SK-N-MC (cell line): ENCODE measurements at places on chromosomes 16 and 17.

- no peak for DNase-seq
Measured at GRCh38 chr16:54923988-54924387, 6.7 kb upstream of the IRX5 start.

DNA sequence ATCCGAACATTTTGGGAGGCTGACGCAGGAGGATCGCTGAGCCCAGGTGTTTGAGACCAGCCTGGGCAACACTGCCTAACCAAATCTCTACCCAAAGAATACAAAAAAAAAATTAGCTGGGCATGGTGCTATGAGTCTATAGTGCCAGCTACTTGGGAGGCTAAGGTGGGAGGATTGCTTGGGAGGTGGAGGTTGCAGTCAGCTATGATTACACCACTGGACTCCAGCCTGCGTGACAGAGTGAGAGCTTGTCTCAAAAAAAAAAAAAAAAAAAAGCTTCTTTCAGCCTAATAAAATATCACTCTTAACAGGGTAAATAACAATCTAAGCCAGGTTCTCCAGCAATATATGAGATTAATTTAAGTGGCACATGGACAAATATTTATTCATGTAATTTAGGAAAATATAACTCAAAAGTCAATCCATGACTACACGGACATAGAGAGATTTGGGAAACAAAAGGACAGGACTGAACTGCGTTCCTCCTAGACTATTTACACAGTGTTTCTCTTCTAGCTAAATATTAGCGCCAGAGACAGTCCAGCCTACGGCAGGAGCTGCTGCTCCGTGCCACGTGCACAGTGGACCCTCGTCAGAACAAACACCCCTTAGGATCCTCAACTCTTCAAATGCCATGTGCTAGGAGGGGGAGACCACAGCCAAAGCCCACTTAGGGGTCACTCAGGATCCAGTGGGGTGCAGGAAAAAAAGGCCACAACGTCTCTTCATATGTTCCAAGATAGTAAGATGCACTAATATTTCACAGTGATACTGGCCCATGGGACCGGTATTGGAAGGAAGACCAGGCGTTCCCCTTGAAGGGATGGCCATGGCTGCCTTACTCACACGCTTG is 8.7 kb downstream of the USP36 start:
- DNase-seq: no peak

GRCh38 chr16:86865851-86866662 is 287.7 kb downstream of the FOXL1 start:
- DNase-seq: no peak

DNA sequence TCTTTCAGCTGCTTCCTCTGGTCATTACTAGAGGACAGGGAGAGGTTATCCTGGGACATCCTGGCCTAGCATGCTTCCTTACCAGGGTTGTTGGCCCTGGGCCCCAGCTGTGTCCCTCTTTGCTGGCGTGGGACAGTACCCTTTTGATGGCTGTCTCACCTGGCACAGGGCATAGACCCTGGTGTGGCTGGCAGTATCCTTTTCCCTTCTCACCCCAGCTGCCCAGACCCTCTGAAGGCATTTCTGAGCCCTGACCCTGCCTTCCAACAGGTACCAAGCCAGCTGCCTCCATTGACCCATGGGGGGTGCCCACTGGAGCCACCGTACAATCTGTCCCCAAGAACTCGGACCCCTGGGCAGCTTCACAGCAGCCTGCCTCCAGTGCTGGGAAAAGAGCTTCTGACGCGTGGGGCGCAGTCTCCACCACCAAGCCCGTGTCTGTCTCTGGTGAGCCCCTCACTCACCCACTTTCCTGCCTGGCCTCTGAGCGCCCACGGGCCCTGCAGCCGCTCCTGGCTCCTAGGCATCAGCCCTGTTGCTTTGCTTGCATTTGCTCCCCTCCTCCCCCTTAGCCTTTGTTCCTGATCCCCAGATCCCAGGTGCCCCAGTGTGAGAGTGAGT is 34.0 kb downstream of the B9D1 start:
- no peak for DNase-seq

GRCh38 chr16:49810831-49811230 is 45.1 kb downstream of the ZNF423 start:
- DNase-seq: no peak

DNA sequence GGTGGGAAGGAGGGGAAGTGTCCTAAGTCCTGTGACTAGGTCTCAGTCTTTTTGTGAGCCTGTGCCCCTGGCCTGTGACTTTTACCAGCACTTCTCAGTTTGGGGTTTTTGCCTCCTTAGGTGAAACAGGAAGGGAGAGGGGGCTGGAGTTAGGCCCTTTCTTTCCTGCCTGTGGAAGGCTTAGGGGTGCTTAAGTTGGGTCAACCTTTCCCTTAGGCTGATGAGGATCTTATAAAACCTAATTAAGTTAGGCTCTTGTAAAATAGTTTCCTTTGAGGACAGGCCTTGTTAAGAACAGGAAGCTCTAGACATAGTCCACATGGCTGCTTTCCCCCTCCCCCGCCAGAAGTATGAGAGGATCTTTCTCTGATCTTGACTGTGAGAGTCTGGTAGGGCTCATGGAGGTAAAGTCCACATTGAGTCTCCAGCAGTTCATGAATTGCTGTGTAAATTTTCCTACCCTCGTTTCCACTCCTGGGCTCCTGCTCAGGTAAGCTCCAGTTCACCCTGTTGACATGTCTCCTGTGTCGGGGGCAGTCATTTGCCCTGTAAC is 17.0 kb upstream of the DNASE1 start:
- peak; percentile 53 for DNase-seq

DNA sequence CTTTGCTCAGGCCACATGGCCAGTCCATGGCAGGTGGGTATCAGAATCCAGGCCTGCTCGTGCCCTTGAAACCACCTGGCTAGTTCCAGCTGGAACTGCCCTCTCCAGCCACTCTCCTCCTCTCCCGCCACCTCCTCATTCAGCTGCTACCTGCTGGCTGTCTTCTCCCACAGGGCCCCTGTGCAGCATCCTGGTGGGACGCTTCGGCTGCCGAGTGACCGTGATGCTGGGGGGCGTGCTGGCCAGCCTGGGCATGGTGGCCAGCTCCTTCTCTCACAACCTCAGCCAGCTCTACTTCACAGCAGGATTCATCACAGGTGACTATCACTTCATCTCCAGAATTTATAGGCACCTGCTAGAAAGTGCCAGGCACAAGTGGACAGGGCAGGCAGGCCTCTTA is 10.1 kb downstream of the SLC16A5 start:
- no peak for DNase-seq

GRCh38 chr17:27180322-27180721 is 113.6 kb upstream of the WSB1 start:
- DNase-seq: no peak

DNA sequence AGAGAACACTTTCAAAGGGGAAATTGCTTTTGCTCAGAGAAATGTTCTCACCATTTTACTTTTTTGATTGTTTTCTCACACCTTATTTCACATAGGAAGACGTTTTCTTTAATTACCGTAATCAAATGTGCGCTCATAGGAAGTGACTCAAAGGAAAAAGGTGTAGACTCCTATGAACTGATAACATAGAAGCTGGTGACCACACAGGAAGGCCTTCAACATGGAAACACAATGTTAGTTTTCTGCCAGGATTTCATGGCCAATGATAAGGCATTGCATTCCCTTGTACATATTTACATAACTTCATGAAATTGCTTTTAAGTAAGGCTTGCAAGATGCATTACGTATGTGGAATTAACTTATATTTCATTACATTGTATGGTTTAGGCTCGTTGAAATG is 40.9 kb upstream of the KCNJ16 start:
- no peak for DNase-seq

DNA sequence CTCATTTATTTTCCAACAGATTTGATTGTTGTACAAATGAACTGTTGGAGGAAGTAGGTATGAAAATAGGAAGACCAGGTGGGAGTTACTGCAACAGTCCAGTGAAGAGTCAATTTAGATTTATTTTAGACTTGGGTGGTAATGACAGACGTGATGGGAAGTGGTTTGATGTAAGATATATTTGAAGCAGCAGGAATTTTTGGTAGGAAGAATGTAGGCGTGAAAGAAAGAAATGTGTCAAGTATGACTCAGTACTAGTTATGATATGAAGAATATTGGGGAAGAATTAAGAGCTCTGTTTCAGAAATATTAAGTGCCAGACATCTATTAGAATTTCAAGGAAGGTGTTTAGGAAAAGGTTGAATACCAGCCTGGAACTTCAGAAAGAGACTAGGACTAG is 247.9 kb upstream of the AXIN2 start:
- no peak for DNase-seq

DNA sequence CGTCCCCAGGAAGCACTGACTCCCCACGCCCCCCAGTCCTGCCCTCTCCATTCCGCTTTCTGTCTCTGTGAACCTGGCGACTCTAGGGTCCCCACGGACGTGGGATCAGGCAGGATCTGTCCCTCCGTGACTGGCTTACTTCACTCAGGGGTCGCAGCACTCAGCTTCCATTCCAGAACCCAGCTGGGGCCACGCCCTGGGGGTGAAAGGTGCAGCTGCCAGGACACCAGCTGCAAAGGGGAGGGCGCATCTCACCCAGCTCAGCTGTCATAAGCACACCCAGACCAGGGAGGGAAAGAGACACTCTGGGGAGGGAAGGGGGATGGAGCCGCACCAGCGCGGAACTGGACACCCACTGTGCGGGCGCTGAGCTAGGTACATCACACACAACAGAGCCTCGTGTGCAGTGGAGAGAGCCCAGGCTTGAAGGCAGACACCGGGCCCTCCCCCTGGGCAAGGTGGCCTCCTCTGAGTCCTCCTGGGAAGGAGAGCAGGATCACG is 18.5 kb upstream of the HEXD start:
- no peak for DNase-seq

GRCh38 chr16:66247516-66248481 is 118.7 kb upstream of the CDH5 start:
- DNase-seq: no peak

GRCh38 chr17:61382796-61383688 is 16.6 kb upstream of the TBX2 start:
- DNase-seq: no peak

DNA sequence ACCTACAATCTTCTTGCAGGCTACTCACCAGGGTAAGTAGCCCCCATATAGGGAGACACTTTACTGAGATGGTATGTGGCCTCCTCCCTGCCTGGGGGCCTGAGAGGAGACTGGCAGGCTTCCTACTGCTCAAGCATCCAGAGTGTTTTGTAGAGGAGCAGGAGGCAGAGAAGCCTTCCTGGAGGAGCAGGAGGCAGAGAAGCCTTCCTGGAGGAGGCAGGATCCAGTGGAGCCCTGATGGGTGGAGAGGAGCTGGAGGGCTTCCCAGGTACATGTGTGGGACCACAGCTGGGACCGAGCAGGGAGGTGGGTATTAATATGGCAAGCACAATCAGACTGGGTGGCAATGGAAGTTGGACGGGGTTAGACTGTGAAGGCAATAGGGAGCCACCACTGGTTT is 2.1 kb upstream of the ADGRG5 start:
- no peak for DNase-seq

- DNase-seq: no peak
Measured at GRCh38 chr17:57285701-57286100, 29.4 kb downstream of the MSI2 start.

DNA sequence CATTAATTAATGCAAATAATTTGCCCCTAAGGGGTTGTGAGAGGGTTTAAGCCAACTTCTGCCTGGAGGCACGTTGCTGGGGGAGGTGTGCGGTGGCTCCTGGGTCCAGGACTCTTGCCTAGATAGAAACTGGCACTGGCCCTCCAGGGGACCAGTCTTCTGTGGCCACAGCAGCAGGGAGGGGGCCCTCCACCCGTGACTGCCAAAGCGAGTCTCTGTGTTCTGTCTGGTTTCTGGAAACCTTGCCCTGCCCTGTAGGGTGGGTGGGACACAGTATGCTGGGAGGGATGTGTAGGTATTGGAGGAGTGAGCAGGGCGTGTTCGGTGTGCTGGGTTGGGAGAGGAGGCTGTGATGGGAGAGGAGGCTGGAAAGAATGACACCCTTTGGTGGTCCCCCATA is 78.8 kb downstream of the TBC1D16 start:
- no peak for DNase-seq

GRCh38 chr16:86019446-86020047 is 120.6 kb downstream of the IRF8 start:
- no peak for DNase-seq

DNA sequence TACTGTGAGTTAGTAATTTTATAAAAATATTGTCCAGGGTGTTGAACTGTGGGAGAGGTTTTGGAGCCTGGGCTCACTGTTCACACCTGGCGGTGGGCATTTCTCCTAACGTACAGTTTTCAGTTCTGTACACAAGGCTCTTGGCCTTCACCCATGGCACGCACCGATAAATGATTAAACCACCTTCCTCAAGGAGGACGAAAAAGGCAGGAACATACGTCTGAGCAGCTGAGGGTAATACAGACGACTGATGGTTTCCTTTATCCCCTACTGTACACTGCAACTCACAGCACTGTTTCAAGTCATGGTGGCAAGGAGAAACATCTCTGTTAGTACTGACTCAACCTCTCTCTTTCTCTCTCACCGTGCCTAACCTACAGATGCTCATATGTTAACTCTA is 1.4 kb upstream of the ST6GALNAC1 start:
- DNase-seq: no peak

- no peak for DNase-seq
Measured at GRCh38 chr17:77451245-77451893, 310.6 kb downstream of the SEC14L1 start.

GRCh38 chr16:22898874-22899348 is 84.9 kb downstream of the HS3ST2 start:
- peak; percentile 57 for DNase-seq

DNA sequence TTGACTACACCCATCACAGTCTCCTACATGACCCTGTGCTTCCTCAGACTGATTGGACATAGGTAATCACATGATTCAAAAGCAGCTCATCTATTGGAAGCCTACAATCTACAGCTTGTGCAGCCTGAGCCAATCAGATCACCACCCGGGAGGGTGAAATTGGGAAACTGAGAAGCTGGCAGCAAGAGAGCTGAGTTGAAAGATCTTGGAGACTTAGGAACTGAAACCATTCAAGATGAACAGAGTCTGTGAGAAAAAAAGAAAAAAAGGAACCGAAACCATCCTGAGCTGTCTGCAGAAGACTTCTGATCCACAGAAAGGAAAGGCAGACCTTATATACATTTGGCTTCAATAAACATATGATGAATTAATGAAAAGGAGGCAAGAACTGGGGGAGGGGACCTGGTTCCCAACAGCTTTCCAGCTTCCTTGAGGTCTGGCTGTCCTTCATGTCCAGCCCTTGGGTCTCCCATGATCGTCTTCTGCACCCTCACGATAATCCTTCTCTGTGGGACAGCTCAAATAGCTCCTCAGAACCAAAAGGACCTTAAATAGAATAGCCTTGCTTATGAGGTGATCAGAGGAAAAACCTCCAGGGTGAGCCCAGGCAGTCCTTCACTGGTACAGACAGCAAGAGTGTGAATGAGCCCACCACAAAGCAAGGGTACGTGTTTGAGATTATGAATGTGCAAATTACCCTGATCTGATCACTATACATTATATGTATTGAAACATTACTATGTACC is 32.6 kb downstream of the PLXDC1 start:
- DNase-seq: no peak

GRCh38 chr17:3956327-3956957 is 7.8 kb downstream of the ATP2A3 start:
- no peak for DNase-seq

GRCh38 chr16:64545768-64546167 is 576.1 kb downstream of the CDH11 start:
- no peak for DNase-seq
